ENCODE measurements at places on chromosomes 12 and 14.
A peak's percentile ranks its signal among the peaks of the same experiment; 100 is the strongest.

GRCh38 chr12:121860257-121860656 is 1.6 kb upstream of the HPD start:
- no peak for DNase-seq

GRCh38 chr12:78431931-78432330 is 432.6 kb upstream of the SYT1 start:
- DNase-seq: no peak

GRCh38 chr14:68787092-68787992 is 5.5 kb downstream of the ZFP36L1 start:
- DNase-seq: no peak

DNA sequence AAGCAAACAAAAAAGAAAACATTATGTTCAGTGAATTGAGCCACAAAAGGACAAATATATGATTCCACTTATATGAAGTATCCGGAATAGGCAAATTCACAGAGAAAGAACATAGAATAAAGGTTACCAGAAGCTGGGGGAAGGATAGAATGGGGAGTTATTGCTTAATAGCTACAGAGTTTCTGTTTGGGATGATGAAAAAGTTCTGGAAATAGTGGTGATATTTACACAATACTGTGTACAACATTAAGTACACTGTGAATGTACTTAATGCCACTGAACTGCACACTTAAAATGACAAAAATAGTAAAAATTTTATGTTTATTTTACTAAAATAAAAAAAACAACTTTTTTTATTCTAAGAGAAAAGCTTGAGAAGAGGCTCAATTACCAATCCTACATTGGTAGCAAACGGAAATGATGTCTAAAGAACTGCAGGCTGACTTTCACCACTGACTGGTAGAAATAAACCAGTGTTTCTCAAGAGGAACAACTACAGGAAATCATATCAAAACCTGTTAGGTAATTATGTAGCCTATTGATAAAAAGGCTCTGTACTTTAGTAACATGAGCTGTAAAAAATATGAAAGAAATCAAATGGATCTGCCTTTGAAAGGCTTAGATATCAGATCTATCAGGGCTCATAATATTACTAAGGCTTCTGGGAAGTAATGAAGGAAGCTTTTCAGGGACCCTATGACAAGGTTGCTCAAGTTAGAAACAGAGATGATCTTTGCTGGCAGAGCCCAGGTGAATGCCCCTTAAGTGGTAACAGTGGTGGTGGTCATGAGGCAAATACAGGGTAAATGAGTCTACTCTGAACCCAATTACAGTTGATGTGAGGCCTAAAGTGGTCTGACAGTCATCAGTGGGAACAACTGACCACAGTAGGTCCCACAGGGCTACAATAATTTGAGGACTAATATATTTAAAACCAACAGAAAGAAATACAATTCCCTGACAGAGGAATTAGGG is 41.3 kb downstream of the BAZ1A start:
- no peak for DNase-seq

- no peak for DNase-seq
Measured at GRCh38 chr12:57529831-57530230, 7.2 kb downstream of the MBD6 start.

- DNase-seq: no peak
Measured at GRCh38 chr12:129966146-129966995, 62.5 kb upstream of the TMEM132D start.

DNA sequence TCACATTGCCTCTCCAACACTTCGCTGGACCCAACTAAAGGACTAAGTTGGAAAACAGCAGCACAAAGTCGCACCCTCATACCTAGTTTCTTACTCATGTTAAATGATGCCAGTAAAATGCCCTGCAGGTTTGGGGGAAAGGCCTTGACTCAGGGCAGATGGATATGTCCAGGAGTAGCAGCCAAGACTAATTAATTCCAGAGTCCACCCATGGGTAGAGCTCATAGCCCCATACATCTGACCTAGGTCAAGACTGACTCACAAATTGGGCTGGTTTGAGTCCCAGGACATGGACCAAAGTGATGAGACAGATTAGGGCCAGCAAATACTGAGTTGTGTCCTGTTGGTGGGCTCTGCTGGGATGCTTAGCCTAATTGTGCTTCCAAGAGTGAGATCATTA is 224.0 kb upstream of the BTG1 start:
- no peak for DNase-seq

GRCh38 chr14:20184181-20184580 is 6.5 kb upstream of the OR11G2 start:
- DNase-seq: no peak

DNA sequence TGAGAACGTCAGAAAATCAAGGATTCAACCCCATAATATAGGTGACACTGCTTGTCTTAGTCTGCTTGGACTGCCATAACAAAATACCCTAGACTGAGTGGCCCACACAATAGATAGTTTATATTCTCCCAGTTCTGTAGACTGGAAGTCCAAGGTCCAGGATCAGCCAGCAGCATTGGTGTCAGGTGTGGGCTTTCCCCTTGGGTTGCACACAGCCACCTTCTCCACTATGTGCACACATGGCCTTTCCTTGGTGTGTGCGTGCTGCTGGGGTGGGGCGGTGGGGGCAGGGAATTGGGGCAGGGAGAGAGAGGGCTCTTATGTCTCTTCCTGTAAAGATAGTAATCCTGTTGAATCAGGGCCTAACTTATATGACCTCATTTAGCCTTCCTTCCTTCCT is 106.4 kb downstream of the SLC25A47 start:
- no peak for DNase-seq

GRCh38 chr14:81164167-81164774 is 56.5 kb downstream of the GTF2A1 start:
- no peak for DNase-seq

DNA sequence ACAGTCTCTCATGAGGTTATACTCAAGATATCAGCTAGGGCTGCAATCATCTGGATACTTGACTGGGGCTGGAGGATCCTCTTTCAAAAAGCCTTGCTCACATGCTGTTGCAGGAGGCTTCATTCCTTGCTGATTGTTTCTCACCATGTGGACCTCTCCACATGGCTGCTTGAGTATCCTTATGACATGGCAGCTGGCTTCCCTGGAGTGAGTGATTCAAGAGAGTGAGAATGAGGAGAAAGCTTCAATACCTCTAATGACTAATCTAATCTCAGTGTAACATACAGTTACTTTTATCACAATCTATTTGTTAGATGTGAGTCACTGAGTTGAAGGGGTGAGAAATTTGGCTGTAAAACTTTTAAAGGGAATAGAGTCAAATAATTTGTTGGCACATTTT is 14.4 kb upstream of the SDR39U1 start:
- no peak for DNase-seq

DNA sequence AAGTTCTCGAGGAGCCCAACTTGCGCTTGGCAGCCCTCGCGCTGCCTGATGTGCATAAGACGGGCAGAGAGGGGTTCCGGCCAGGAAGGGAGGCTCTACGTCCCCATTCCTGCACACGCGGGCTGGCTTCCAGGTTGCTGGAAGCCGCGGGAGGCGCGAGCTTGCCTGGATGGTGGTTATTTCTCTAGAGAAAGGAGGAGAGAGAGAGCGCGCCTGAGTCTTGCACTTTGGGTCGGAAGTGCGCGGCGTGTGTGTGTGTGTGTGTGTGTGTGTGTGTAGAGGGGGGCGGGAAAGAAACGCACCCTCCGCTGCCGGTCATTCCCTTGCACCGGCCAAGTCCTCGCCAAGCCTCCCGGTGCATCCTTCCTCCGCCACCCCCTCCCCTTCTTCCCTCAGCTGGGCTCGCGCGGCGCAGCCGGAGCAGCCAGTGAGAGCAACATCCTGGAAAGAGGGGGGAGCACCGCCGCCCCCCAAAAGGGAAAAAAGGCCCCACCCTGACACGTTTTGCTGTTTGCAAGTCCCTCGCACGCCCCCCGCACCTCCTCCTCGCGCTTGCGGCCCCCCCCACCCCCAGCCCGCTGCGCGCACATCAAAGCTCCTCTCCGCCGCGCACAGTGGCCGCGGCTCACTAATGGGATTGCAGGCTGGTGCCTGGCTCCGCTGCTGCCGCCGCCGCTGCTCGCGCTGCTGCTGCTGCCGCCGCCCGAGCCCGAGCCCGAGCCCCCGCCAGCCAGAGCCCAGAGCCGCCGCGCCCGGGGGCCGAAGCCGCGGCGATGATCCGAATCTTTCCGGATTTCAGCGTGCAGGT is 4.4 kb upstream of the NPAS3 start:
- no peak for DNase-seq

DNA sequence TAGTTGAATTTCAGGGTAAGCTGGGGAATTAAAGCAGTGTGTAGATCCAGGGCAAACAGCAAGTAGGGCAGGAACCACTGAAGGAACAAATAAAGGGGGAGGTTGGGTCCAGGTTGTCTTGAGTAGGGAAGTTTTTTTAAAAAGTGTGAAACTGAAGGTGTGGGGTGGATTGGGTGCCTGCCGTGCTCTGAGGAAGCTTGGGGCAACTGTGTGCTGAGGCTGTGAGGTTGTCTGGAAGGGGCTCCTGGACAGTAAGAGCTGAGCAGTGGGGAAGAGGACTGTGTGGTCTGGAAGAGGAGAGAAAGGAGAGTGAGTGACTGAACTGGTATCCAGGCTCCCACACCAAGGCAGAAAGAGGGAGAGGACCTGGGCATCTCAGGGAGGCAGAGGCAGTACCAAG is 10.9 kb upstream of the GPR162 start:
- DNase-seq: no peak

GRCh38 chr12:22335794-22336166 is 1.3 kb upstream of the ST8SIA1 start:
- DNase-seq: no peak

DNA sequence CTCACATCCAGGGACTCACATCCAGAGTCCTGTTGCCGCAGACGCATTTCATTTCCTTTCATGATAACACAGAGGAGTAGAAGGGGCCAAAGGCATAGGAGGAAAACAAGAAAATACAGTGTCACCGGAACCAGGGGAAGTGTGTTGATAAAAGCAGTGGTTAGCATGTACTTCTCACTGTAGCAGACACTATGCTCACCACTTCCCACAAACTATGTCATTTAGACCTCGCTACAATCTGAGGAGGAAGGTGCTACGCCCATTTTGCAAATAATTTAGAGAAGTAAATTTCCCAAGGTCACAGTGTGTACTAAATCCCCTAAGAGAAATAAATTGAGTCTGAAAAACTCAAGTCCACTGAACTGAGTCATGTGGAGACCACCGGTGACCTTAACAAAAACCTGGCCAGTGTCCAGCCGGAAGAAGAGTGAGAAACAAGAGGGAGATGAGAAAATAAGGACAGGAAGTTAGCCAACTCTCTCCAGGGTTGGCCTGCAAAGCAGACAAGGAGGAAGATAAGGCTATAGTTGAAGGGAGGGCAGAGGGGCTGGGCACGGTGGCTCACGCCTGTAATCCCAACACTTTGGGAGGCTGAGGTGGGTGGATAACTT is 25.8 kb upstream of the TMCC3 start:
- no peak for DNase-seq

DNA sequence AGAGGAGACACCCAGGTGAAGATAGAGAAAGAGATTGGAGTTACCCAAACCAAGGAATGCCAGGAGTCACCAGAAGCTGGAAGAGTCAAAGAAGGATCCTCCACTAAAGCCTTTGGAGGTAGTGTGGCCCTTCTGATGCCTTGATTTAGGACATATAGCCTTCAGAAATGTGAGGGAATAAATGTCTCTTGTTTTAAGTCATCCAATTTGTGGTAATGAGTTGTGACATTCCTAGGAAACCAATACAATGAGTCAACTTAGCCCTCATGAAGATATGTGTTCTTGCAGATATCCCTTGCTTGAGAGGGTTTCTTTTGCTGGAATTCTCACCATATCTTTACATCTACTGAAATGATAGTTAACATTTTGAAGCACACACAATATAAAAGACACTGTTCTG is 58.8 kb downstream of the CCER1 start:
- DNase-seq: no peak

DNA sequence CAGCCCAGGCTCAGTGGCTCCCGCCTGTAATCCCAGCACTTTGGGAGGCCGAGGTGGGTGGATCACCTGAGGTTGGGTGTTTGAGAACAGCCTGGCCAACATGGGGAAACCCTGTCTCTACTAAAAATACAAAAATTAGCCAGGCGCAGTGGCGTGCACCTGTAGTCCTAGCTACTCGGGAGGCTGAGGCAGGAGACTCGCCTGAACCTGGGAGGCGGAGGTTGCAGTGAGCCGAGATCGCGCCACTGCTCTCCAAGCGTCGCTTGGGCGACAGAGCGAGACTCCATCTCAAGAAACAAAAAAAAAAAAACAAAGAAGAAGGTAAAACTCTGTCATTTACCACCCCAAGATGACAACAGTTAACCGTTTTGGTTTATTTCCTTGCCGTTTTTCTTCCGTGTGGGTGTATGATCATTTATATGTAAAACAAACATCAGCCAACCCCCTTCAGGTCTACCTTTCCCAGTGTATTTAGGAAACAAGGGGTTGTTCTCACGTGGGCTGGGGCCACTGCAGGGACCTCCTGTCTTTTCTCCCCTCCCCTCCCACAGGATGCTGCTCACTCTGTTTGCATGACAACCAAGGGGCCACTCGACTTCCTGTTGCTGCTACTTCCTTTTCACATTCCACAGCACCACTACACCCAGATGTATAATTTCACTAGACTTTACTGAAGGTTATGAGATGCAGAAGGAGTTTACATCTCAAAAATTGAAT is 13.6 kb downstream of the TTC9 start:
- no peak for DNase-seq

DNA sequence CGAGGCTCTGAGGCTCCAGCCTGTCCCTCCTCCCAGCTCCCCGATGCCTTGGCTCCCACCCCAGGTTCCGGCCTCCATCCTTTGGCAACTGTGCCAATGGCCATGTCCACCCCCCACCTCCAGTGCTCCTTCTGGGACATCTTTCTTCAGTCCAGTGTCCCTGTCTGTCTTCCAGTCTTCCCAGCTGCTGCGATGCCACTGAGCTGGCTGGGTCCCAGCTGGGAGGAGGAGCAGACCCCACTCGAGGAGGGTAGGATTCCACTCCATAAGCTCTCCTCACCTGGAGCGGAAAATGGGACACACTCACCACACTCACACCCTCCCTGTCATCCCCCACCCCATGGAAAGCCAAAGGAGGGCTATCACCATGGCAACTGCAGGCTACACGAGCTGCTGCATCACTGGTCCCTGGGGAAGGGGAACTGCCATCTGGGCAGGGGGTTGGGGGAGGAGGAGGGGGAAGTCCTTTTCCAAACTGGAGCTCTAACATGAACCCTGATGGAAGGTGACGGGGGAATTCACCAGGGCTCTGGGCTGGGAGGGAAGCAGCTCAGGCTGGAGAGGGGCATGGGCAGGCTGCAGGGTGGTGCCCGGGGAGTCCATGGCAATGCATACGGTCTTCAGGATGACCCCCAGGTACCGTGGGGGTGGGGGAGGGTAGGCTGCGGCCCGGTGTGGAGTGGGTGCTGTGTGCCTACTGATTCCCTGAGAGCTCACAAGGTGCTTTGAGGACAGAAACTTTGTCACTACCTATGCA is 94.3 kb downstream of the LRRC74A start:
- no peak for DNase-seq

GRCh38 chr12:10722502-10722904 is 620 bp downstream of the YBX3 start:
- peak; percentile 7 for DNase-seq

DNA sequence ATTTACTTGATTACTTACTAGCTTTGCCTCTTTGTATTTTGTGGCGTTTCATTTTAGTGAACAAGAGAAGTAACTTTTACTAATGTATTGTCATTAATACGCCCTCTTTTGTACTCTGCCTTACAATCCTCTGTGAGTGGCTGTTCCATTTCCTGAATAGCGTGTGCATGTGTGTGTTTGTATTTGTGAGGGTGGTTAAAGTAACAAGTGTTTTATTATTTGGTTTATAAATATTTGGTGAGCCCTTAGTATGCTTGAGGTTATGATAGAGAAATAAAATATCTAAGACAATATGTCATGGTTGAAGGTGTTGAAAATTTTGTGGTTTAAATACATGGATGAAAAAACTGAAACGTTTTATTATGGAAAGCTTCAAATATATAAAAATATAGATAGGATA is 71.7 kb upstream of the REP15 start:
- DNase-seq: no peak

Data from stimulated activated CD8-positive, alpha-beta memory T cell treated with anti-CD3 and anti-CD28 coated beads, Interleukin-7, amount 100 ng/mL, for 1 hour (primary cell).